ENCODE measurements at places on chromosomes 13 and 19. TPM values are rescaled to one million over a fixed set of nuclear protein-coding genes. Genes with fewer than 3 reads are reported as not detected.
A peak's percentile ranks its signal among the peaks of the same experiment; 100 is the strongest.

KIR2DL3 gene
- not detected for total RNA-seq

TSSK6 gene
- 2.7 TPM for total RNA-seq

GGN gene
- total RNA-seq: 0.74 TPM

ATP4A gene
- total RNA-seq: not detected

CGB5 gene
- total RNA-seq: not detected

PDX1 gene
- 0.59 TPM for total RNA-seq

SSC5D gene
- total RNA-seq: 0.95 TPM

OR7A5 gene
- total RNA-seq: not detected

DNA sequence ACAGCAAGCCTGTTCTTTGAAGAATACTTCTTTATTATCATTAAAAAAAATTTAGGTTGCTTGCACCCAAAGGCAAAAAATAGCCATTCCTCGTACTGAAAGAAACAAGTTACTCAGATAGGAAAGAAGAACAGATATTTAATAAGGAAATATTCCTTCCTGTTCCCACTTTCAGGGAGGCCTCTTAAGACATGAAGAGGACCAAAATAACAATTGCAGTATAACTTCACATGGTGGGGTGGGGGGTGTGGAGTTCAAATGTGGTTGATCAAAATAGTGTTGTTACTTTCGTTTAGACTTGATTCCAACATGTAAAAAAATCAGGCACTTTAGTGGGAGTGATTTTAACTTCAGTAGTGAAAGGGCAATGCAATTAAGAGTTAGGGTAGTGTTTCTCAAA lies 3.6 kb downstream of the RGCC start:
- H3K27me3 ChIP-seq: peaks cover 7% of the 10 kb centered on the region
- peaks cover 2% of the 10 kb centered on the region for H3K36me3 ChIP-seq
- H3K4me3 ChIP-seq: no peak overlapping the region
- H3K4me1 ChIP-seq: peaks cover 18% of the 10 kb centered on the region
- no peak for DNase-seq
- no peak overlapping the region for H3K27ac ChIP-seq

DNA sequence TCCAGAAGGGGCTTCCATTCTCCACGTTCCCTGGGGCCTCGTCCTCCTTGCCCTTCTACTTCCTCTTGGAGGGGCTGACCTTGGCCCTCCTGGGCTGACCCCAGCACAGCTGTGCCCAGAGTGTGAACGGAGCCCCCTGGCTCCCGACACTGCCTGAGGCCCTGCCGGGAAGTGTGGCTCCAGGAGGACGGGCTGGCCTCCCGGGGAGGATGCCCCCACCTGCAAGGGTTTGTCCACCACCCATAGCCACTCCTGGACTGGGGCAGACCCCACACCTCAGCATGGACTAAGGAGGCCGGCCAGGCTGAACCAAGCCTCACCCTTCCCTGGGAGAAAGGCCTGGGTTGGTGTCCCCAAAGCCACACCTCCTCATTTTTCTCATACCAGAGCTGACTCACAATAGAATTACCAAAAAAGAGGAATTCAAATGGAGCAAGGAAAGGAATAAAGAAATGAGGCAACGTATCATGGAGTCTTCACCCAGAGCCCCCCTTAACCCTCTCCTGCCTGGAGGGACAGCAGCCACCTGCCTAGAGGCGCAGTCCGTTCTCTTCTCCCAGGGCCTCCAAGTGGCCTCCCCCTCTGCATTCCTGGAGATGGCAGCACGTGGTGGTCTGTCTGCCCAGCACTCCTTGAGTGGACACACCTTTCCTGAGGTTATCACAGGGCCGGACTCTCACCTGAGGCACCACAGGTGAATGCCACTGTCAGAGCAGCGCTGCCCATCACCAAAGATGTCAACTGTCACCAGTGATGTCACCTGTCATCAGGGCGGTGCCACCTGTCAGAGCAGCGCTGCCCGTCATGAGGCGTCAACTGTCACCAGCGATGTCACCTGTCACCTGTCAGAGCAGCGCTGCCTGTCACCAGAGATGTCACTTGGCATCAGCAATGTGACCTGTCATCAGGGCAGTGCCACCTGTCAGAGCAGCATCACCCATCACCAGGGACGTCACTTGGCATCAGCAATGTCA lies 3.1 kb upstream of the C13orf46 start:
- H3K27me3 ChIP-seq: peaks cover 15% of the 10 kb centered on the region
- peaks cover 43% of the 10 kb centered on the region for H3K36me3 ChIP-seq
- peaks cover 3% of the 10 kb centered on the region for H3K4me1 ChIP-seq

DNA sequence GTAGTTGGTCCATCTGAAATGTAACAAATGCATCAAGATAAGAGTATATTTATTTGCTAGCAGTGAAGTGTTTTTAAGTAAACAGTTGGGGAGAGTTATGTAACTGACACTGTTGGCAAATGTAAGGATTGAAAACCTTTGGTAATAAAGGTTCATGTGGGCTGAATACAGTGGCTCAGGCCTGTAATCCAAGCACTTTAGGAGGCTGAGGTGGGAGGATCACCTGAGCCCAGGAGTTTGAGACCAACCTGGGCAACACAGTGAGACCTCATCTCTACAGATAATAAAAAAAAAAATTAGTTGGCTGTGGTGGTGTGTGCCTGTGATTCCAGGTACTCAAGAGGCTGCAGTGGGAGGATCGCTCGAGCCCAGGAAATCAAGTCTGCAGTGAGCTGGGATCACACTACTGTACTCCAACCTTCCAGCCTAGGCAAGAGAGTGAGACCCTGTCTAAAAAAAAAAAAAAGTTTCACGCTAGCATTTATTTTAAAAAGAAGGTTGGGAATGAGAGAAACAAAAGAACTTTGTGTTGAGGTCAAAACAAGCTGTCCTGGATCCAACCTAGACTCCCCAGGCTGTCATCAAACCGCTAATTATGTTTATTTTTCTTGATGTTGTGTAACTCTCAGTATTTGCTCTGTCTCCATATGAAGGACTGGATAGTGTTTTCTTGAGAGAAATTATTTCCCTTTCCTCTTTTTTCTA lies 20.7 kb downstream of the SETDB2 start:
- no peak overlapping the region for H3K4me3 ChIP-seq
- H3K4me1 ChIP-seq: no peaks in the 10 kb centered on the region
- no peak overlapping the region for H3K27ac ChIP-seq

GRCh38 chr13:65914716-65915115 lies 1315.4 kb downstream of the PCDH9 start:
- H3K27me3 ChIP-seq: no peaks in the 10 kb centered on the region
- no peak for DNase-seq
- H3K27ac ChIP-seq: no peak overlapping the region
- H3K4me1 ChIP-seq: no peaks in the 10 kb centered on the region
- no peaks in the 10 kb centered on the region for H3K36me3 ChIP-seq
- H3K4me3 ChIP-seq: no peak overlapping the region

- no peaks in the 10 kb centered on the region for H3K4me1 ChIP-seq
- H3K4me3 ChIP-seq: no peak overlapping the region
- no peak overlapping the region for H3K27ac ChIP-seq
- H3K27me3 ChIP-seq: peaks cover 3% of the 10 kb centered on the region
These were observed 373.5 kb downstream of the KCTD12 start for GRCh38 chr13:76512721-76513145.

DNA sequence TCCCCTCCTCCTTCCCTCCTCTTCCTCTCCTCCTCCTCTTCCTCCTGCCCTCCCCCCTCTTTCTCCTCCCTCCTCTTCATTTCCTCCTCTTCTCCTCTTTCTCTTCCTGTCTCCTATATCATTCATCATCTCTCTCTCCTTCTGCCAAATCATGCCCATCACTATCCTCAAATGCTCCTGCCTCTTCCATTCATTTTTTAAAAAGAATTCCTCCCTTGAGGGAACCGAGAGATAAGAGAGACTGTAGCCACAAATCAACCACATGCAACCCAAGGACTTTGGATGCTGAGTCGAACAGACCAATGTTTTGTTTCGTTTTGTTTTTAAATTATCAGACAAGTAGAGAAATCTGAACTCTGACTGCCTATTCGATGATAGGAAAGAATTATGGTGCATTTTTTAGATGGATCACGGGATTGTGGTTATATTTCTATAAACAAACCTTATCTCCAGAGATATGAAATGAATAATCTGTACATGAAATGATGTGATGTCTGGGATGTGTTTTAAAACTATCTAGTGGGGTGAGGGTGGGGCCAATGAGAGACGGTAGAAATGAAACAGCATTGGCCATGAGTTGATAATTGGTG lies 9.5 kb upstream of the ZNF541 start:
- no peak overlapping the region for H3K4me3 ChIP-seq
- DNase-seq: no peak
- H3K27ac ChIP-seq: no peak overlapping the region
- H3K4me1 ChIP-seq: no peaks in the 10 kb centered on the region

DNA sequence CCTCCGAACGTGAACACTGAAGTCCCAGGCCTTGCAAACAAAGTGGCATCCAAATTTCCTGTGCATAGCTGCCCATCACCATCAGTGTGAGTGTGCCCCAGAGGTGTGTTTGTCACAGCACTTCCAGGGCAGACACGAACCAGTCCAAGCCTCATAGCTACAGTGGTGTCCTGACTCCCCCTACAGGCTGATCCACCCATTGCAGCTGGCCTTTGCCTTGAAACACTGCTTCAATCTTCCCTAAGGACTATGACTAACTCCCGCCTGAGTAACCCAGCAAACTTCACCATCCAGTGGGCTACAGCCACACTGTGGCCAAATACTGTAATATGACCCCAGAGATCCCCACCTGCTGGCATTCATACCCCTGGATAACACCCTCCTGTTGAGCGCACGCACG lies 3.9 kb downstream of the ZNF266 start:
- peak; percentile 18 for DNase-seq
- H3K4me1 ChIP-seq: peaks cover 4% of the 10 kb centered on the region
- H3K27ac ChIP-seq: no peak overlapping the region
- H3K4me3 ChIP-seq: peak overlapping the region; percentile 24
- H3K36me3 ChIP-seq: peaks cover 35% of the 10 kb centered on the region
- peaks cover 3% of the 10 kb centered on the region for H3K27me3 ChIP-seq

- H3K27me3 ChIP-seq: no peaks in the 10 kb centered on the region
- DNase-seq: no peak
- no peaks in the 10 kb centered on the region for H3K4me1 ChIP-seq
- H3K27ac ChIP-seq: no peak overlapping the region
These were observed 3.7 kb upstream of the IRS2 start for GRCh38 chr13:109790086-109790485.

- DNase-seq: no peak
- no peaks in the 10 kb centered on the region for H3K4me1 ChIP-seq
- no peak overlapping the region for H3K27ac ChIP-seq
- H3K27me3 ChIP-seq: no peaks in the 10 kb centered on the region
These were observed 834.0 kb upstream of the PCDH9 start for GRCh38 chr13:68064001-68064770.

GRCh38 chr19:34241513-34242337 lies 12.6 kb upstream of the GARRE1 start:
- H3K27me3 ChIP-seq: peaks cover 4% of the 10 kb centered on the region
- H3K27ac ChIP-seq: no peak overlapping the region
- DNase-seq: peak; percentile 72
- H3K4me1 ChIP-seq: peaks cover 3% of the 10 kb centered on the region

DNA sequence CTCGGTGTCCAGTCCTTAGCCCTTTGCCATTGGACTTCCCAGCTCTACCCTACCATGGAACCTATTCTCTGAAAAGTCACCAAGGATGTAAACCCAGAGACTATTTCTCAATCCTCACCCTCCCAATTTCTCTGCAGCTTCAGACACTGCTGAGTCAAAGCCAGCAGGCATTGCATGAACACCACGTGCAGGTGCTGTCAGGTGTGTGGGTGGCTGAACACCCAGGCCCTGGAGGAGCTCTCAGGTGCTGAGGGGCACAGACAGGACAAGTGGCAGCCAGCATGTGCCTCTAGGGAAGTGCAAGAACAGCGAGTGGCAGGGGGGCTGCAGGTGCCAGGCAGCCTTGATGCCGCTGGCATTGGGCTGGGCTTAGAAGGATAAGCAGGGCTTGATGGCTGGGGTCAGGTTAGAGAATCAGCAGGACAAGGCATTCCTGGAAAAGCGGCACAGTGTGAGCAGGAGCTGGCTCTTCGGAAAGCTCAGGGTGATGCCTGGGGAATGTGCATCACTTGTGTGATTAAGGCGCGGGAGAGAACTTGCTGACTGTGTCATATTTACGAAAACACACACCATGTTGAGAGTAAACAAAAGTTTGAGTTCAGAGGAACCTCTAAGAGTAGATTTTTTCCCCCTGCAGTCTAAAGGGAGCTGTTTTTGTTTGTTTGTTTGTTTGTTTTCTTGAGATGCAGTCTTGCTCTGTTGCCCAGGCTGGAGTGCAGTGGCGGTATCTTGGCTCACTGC lies 83.8 kb downstream of the LNX2 start:
- H3K36me3 ChIP-seq: no peaks in the 10 kb centered on the region
- H3K27ac ChIP-seq: no peak overlapping the region
- H3K4me3 ChIP-seq: no peak overlapping the region
- no peak for DNase-seq

- no peak for DNase-seq
- peak overlapping the region; percentile 75 for H3K27ac ChIP-seq
- peaks cover 70% of the 10 kb centered on the region for H3K4me1 ChIP-seq
- H3K4me3 ChIP-seq: peak overlapping the region; percentile 23
- H3K36me3 ChIP-seq: peaks cover 66% of the 10 kb centered on the region
These were observed 58.3 kb downstream of the DOCK9 start for GRCh38 chr13:98919566-98919965.

DNA sequence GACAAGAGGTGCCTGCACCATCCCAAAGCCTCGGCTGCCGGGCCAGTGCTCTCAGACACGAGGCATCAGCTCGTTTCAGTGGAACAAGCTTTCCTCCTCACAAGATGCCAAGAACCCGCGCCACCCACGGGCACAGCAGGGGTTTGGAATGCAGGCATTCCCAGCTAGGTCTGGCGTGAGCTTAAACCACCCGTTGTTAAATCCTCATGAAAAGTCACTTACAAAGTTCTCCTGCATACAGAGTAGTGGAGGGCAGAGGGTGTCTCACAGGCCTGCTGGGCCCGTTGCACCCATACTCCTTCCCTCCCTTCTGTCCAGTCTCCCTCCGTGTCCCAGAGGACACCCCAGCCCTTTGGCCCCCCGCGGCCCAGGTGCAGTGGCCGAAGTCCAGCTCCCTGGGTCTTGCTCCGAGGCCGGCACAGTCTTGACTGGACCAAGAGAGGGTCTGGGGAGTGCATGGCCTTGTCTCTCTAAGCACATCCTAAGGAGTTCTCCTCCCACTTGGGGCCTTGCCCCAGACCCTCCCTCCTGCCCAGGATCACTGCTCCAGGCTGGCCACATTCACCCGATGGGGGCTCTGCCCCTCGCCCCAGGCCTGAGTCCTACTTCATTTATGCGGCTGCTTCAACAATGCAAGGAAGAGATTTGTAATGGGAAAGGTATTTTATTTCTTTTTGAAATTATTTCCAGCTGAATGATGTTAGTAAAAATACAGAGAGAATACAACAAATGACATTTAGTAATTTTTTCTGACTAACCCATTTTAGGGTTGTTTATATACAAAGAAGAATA lies 35.2 kb upstream of the GRTP1 start:
- H3K4me1 ChIP-seq: no peaks in the 10 kb centered on the region
- H3K36me3 ChIP-seq: no peaks in the 10 kb centered on the region
- H3K27me3 ChIP-seq: no peaks in the 10 kb centered on the region

Data from endothelial cell (in vitro differentiated cells).